Inflammatory macrophage (primary cell): ENCODE measurements at places on chromosomes 3 and 15.
A peak's percentile ranks its signal among the peaks of the same experiment; 100 is the strongest.

DNA sequence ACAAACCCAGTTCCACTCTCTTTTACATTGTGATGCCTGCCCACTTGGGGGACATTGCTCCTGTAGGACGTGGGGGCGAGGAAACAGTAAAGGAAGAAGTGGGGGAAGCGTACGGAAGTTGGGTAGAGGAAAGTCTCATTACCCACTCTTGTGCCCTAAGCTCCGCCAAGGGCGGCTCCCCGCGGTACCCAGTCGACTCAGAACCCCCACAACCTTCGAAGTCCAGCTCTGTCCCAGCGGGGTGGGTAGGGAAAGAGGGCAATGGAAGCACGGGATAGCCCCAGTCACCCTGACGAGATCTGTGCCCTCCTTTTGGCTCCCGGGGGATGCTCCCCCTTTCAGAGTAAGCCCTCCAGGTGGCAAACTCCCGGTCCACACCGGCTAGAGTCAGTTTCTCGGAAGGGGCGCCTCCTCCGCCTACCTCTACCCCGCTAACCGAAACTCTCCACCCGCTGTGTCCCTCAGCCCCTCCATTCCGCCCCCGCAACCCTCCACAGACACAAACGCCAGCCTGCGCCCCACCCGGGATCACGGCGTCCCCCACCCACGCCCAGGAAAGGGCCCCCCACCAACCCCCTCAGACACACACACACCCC lies 527 bp downstream of the CSNK1G1 start:
- DNase-seq, result peak; percentile 46

GRCh38 chr3:78041486-78041885 lies 1001.6 kb downstream of the ROBO2 start:
- DNase-seq, result no peak

DNA sequence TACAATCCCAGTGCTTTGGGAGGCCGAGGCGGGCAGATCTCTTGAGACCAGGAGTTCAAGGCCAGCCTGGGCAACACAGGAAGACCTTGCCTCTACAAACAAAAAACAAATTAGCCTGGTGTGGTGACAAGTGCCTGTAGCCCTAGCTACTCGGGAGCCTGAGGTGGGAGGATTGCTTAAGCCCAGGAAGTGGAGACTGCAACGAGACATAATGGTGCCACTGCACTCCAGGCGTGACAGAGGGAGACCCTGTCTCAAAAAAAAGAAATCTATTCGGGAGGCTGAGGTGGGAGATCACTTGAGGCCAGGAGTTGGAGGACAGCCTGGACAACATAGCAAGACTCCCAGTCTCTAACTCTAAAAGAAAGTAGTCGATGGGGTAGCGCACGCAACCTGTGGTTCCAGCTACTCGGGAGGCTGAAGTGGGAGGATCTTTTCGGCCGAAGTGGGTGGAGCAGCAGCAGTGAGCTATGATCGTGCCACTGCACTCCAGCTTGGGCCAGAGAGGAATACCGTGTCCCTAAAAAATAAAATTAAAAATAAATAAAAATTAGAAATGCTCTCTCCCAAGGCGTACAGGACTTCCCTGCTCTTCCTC lies 775 bp downstream of the C3orf33 start:
- peak; percentile 20 for DNase-seq

GRCh38 chr15:29632671-29633406 lies 189.4 kb downstream of the TJP1 start:
- DNase-seq, result no peak

DNA sequence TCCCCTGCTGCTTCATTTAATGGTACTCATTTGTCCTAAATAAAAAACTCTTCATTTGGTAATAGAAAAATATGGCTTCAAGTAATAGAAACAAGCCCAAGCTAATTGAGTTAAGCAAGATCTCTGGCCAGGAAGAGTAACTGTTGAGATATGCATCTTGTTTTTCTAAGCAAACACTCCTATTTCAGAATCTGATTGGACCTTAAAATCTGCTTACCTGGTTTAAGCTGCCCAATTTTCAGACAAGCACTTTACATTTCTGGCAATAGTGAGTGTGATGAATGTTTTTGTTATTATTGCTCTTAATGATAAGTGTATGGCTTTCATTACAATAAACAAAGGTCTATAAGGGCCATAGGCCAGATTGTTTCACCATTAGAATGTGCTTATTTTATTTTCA lies 86.2 kb downstream of the CMSS1 start:
- DNase-seq, result no peak

DNA sequence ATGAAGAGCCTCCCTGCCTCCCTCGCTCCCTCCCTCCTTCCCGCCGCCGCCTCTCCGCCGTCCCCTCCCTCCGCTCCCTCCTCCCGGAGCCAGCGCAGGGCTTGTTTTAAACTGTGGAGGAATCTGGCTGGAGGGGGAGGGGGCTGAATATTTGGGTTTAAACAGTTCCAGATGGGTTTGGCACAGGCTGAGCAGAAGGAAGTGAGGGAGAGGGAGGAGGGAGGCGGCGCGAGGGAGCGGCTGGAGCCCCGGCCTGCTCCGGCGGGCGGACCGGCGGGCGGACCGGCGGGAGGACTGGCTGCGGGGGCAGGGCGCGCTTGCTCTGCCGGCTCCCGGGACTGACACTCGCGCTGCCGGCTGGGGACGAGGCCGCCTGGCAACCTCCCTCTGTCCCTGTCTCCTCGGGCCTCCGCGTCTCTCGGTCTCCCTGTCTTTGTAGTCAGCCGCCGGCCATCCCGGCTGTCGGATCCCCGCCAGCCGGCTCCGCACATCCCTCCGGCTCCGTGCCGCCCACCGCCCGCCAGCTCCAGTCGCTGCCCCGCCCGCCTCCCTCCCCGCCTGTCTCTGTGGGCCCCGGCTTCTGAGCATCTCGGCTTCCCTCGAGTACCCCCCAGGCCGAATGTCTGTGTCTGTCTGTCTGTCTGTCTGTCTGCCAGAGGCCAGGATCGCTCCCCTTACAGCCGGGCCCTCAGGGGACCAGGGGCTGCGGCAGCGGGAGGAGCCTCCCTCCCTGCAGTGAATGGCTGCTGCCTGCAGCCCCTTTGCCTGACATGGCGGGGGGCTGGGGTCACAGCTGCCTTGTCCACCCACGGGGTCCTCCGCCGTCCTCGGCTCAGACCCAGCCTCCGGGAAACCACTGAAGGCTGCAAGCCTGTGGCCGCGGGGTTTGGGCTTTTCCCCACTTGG lies 7.6 kb downstream of the EPHB3 start:
- peak; percentile 16 for DNase-seq

DNA sequence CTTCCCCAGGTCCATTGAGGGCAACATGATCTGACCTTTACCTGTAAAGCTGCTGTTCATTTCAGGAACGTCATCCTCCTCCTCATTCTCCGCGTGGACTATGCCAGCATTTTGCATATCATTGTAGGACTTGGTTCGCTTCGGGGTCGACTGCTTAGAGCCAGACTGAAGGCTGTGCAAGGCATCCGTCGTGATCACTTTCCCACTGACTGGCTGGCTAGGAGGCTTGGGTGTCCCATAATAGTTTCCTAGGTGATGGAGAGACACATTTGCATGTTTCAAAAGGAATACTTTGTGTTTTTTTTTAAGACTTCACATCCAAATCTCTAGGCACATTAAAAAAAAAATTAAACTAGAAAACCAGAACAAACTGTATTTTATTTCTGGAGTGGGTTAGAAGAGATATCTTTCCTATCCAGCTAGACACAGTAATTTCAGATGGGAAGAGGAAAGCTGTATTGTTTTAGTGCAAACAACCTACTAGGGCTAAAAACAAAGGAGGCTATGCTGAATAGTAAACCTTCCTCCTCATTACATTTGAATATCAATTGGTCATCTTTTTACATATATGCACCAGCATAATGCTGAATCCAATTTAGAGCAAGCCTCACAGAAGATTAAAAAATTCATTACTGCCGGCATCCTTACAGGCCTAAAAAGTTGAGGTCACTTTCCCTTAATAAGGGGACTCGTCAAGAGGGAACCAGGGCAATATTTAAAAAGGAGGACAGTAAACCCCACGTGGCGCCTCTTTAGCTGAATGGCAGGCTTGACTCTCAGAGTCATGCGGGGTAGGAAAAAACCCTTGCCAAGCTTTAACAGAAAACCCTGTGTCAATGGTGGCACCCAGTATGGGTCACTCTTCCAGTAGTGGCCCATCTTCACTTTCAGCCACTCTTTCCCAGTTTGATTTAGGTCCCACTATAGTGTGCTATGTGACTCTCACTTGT lies 559.9 kb downstream of the MAGI1 start:
- no peak for DNase-seq

- no peak for DNase-seq
Observed at GRCh38 chr15:79088426-79089205, 2.0 kb downstream of the RASGRF1 start.

GRCh38 chr15:87490666-87491065 lies 765.9 kb downstream of the NTRK3 start:
- no peak for DNase-seq

GRCh38 chr15:69609176-69609575 lies 156.6 kb downstream of the RPLP1 start:
- DNase-seq, result peak; percentile 63

DNA sequence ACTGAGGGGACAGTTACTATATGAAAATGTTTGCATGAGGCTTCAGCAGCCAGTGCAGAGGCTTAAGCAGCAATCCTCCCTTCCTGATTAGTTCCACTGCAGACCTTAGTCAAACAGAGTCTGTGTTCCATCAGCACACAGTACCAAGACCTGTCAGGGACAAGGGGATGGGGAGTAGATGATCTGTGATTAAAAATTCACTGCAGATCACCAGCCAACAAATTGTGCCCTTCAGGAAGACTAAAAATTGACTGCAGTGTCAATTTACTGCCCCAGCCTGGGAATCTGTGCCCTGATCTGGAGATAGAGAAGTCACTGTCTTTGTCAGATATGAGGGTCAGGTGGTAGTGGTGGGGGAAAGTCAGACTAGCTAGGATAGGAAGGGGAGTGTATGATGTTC lies 13.8 kb upstream of the NMNAT3 start:
- no peak for DNase-seq

DNA sequence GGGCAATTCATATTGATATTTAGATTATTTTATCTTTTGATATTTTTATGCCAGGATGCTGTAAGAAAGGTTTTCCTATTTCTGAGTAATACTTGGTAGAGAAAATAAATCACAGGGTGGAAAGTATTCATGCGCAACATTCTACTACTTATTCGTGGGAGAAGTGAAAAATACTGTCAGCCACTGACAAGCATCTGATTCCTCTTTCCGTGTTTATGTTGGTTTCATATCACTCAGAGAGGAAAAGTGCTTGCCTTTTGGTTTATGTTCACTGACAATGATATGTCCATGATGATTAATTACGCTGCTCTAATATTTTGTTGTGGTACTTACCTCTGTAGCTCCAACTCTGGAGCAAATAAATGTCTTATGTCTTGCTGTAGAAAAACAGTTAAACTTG lies 429.4 kb downstream of the EDEM1 start:
- DNase-seq, result no peak

DNA sequence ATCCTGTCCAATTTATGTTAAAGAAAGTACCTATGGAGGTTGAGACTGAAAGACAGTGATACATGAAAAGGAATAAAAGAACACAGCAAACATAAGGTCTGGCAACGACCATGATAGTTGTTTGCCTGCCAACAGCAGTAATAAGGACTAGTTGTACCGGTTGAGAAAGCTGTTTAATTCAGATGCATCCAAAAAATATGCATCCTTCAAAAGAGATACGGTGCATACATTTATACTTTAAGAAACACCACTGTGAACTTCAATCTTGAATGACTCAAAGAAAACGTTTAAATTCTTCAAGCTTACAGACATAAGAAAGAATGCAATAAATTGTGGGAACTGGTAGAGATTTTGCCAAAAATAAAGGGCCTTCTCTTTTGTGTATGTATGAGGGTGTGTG lies 492.1 kb downstream of the NLGN1 start:
- DNase-seq, result no peak

DNA sequence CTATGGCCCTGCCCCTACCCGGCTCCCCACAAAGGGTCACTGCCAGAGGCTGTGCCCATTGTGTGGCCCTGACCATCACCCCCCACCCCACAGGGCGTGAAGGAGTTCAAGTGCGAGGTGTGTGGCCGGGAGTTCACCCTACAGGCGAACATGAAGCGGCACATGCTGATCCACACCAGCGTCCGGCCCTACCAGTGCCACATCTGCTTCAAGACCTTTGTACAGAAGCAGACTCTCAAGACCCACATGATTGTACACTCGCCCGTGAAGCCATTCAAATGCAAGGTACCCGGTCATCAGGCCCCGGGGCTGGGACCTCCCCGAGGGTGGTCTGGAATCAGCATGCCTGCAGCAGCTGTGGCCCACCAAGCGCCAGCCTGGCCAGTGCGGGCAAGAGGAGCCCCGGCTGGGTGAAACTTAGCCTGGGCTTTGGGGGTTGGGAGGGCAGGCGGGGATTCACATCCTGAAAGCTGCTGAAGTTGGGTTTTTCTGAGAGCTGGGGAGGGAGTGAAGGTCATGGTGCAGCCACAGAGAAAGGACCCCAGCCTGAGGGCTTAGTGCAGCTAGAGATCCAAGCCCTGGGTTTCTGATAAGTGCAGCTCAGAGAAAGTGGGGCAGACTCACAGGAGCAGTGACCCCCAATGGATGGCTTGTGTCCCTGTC lies 29.2 kb downstream of the IDH2 start:
- DNase-seq, result no peak

DNA sequence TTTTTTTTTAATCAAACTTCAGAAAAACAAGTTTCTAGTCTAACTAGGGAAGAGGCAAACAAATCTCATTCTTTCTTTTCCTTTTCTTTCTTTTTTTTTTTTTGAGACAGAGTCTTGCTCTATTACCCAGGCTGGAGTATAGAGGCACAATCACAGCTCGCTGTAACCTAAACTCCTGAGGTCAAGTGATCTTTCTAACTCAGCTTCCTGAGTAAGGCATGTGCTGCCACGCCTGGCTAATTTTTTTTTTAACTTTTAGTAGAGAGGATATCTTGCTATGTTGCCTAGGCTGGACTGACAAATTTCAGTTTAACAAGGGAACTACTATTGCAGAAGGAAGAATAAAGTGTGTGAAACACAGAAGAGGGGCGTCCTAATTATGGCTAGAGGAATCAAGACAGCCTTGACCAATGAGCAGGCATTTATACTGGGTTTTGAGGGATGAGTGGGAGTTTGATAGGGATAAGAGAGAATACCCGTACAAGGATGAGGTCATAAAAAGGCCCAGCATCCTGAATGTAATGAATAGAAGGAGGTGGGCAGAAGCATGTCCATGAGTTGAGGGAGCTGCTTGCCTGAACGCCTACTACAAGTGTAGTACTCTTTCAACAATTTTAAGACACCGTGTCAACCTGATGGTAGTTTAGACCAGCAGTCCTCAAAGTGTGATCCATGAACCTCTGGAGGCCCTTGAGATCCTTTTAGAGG lies 6.7 kb upstream of the ZFAND6 start:
- DNase-seq, result peak; percentile 14

DNA sequence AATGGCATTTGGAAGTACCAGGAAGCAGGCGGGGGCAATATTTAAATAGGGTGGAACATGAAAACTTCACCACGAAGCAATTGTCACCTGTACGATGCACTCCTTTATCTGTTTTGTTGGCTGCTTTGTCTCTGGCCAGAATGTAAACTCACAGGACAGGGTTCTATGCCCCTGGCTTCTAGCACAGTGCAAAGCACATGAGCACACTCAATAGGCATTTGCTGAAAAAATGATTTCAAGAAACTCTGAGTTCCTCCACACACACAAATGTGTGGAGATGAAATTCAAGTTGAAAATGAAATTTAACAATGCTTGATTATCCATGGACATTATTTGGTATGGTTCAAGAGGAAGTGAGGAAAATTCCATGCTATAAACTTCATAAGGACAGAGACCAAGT lies 229.6 kb upstream of the FEZF2 start:
- DNase-seq, result no peak

GRCh38 chr15:25095179-25095578 lies 140.4 kb downstream of the SNRPN start:
- DNase-seq, result no peak

- DNase-seq, result no peak
Observed at GRCh38 chr3:51968883-51969678, 1.8 kb upstream of the PCBP4 start.

GRCh38 chr3:152333928-152334327 lies 65.2 kb downstream of the MBNL1 start:
- no peak for DNase-seq
